ENCODE measurements at places on chromosomes 12 and 14.

GRCh38 chr14:104650057-104650980 is 39.1 kb upstream of the INF2 start:
- peak; percentile 79 for DNase-seq

DNA sequence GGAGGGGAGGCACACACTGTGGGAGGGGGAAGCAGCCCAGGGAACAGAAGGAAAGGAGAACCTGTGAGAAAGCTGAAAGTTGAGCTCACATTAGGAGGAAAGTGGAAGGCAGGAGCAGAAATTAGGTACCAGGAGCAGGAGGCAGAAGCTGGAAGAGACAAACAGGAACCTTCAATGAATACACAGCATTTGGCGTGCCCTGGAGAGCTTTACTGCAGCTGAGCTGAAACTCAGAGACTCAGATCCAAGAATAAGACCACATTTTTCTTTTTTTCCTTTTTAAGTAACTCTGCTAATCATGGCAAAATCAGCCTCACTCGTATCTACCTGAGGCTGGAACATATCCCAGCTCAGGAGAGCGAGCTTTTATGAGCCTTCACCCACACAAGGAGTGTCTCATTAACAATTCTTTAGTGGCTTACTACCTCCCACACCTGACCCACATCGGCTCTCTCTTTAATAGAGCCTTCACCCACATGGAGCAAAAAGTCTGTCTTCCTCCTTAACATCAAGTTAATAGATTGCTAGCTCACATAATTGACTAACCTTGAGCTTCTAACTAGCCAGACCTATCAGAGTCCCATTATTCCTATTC is 18.2 kb upstream of the CERS5 start:
- no peak for DNase-seq

DNA sequence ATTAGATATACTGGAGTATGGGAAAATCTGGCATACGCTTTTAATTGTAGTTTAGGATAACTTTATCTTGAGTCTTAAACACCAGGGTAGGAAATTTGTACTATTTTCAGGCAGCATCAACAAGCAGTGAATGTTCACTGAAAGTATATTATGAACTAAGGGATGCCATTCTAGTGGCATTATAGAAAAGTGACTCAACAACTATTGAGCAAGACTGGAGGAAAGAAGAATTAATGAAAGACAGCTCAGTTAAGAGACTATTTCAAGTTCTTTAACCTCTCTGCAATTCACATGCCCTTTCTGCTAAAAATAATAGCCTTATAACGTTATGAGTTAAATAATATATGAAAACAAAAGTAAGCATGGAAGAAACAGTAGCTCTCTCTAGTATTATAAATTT is 343.1 kb downstream of the FSCB start:
- no peak for DNase-seq

DNA sequence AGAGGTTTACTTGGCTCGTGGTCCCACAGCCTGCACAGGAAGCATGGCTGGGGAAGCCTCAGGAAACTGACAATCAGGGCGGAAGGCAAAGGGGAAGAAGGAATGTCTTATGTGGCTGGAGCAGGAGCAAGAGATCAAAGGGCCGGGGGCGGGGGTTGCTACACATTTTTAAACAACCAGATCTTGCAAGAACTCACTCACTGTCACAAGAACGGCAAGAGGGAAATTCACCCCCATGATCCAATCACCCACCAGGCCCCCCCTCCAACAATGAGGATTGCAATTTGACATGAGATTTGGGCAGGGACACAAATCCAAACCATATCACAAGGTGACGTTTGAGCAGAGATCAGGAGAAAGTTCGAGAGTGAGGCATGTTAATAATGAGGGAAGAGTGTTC is 163.7 kb upstream of the RPH3A start:
- no peak for DNase-seq

DNA sequence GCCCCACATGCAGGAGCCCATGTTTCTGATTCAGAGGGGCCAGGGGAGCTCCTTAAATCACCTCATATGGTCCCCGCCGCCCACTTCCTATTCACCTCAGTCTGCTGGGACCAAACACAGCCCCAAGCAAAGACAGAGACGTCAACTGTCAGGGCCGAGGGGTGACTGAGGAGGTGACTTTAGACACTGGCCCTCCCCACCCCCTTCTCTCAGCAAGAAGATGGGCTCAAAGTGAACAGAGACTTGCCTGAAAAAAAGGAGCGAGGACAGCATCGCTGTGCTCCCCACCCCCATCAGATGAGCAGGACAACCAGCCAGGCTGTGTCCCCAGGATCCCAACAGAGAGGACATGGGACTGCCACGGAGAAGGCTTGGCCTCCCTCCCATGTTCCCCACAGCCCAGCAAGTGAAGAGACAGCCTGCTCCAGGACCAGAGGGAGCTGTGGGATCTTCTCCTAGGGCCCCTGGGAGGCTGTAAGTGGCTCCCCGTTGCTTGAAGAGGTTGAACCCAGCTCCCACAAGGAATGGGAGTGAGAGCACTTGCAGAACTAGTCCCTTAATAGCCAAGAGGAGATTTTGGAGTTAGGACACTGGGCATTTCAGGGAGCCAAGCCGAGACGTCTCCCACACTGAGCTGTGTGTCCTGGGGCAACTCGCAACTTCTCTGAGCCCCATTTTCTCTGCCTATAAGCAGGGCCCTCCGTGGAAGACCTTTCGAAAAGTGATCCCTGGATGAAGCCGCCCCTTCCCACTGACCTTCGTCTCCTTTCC is 1.3 kb upstream of the KRT79 start:
- DNase-seq = no peak

GRCh38 chr12:41442896-41443295 is 254.8 kb downstream of the PDZRN4 start:
- no peak for DNase-seq

DNA sequence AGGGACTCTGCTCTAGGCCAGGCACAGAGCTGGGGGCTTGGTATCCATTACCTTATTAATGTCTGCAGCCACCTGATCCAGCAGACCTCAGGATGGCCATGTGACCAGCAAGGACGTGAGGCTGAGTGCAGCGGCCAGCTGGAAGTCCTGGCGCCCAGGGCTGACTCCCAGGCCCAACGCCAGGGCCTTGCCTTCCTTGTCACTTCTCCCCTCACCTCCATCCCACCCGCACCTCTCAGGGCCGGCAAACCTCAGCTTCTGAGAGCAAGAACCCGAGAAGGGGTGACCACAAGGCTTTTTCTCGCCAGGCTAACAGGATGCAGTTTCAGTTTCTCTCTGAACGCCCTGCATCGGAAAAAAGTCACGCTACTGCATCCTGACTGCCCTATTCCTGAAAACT is 15.4 kb downstream of the RAB35 start:
- no peak for DNase-seq

DNA sequence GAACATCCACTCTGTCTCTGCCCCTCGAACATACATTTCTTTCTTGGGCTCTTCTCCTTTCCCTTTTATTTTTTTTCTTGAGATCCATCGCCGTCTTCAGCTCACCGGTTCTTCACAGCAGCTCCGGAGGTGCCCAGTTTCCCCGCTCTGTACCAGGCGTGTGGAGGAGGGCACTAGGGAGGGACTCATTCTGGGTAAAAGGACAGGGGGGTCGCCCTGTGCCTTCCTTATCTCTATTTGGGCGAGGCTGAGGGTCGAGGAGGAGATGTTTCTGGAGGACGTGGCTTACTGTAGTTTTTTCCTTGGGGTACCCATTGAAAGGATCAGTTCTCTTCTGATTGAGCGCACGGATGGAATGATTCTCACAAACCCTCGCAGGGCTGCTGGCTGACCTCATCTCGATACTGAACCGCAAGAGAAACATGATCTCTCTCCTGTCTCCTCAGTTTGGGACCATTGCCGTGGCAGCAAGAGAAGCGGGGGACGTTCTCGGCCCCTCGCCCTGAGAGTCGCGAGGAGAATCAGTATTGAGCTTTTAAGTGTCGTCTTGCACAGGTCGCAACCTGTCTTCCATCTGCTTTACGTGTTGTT is 386 bp downstream of the LIN52 start:
- DNase-seq = peak; percentile 47

GRCh38 chr12:70849265-70849960 is 71.1 kb downstream of the PTPRR start:
- DNase-seq = no peak

All from activated naive CD4-positive, alpha-beta T cell treated with anti-CD3 and anti-CD28 coated beads, Interleukin-2, amount 50 U/mL, for 72 hours (primary cell).